ENCODE measurements at places on chromosomes 13 and 19. TPM values are rescaled to one million over a fixed set of nuclear protein-coding genes. Genes with fewer than 3 reads are reported as not detected.

DNA sequence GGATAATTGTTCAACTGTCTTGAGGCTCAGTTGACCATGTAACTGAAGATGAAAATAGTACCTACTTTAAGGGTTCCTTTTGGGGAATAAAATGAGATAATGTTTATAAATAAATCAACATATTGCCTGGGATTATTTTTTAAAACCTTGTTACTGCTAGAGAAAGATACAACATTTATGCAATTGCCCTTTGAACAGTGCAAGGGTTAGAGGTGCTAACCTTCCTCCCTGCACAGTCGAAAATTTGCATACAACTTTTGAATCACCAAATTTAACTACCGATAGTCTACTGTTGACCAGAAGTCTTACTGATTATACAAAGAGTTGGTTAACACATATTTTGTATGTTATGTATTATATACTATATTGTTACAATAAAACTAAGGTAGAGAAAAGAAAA, 750.0 kb downstream of the EFNB2 start:
- no peaks in the 10 kb centered on the region for H3K36me3 ChIP-seq
- no peak for DNase-seq
- H3K4me3 ChIP-seq: no peak overlapping the region
- H3K27me3 ChIP-seq: no peaks in the 10 kb centered on the region
- H3K27ac ChIP-seq: no peak overlapping the region
- H3K4me1 ChIP-seq: no peaks in the 10 kb centered on the region

Gene SIGLEC8
- not detected for total RNA-seq

Gene CBY2
- total RNA-seq: not detected

DNA sequence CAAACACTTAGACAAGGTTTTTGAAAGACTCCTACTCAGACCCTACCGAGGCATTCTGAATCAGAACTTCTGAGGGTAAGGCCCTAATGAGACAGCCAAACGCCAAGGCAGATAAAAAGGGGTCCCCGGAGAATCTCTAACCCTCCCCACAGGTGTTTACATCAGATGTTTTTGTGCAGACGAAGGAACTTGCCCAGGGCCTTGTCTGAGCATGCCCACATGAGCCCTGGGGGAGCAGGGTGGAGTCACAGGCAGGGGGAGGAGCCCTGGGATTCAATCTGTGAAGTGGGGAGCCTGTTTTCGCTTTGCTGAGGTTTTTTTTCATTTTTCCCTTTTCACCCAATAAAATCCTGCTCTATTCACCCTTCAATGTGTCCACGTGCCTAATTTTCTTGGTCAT, 61.6 kb upstream of the MED4 start:
- no peaks in the 10 kb centered on the region for H3K27me3 ChIP-seq
- no peak for DNase-seq
- peaks cover 57% of the 10 kb centered on the region for H3K4me1 ChIP-seq
- H3K4me3 ChIP-seq: peak overlapping the region; percentile 54
- H3K36me3 ChIP-seq: no peaks in the 10 kb centered on the region

GRCh38 chr13:20547479-20547908, 19.5 kb upstream of the IFT88 start:
- DNase-seq: no peak
- H3K4me3 ChIP-seq: no peak overlapping the region
- peaks cover 12% of the 10 kb centered on the region for H3K4me1 ChIP-seq

GRCh38 chr19:2333027-2333806, 4.7 kb downstream of the SPPL2B start:
- peaks cover 11% of the 10 kb centered on the region for H3K36me3 ChIP-seq
- peaks cover 21% of the 10 kb centered on the region for H3K4me1 ChIP-seq
- H3K27ac ChIP-seq: no peak overlapping the region
- no peak overlapping the region for H3K4me3 ChIP-seq

GRCh38 chr13:93752541-93752940, 525.9 kb downstream of the GPC6 start:
- no peaks in the 10 kb centered on the region for H3K4me1 ChIP-seq
- H3K36me3 ChIP-seq: no peaks in the 10 kb centered on the region
- H3K4me3 ChIP-seq: no peak overlapping the region
- DNase-seq: no peak
- no peaks in the 10 kb centered on the region for H3K27me3 ChIP-seq
- no peak overlapping the region for H3K27ac ChIP-seq

DNA sequence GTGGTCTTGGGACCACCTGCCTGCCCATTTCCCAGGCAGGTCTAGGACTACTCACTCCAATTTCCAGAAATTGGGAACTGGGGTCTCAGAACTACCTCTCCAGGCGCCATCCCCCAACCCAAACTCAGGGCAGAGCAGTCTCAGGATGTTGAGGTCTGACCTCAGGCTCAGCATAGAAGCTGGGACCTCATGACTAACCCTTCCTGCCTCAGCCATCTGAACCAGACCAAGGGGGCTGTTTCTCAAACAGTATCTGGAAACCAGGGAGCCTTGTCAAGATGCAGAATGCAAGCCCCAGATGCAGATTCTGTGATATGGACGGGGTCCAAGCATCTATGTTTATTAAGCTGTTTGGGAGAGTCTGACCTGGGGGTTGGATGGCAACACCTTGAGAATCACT, 1.3 kb downstream of the FBXW9 start:
- H3K4me3 ChIP-seq: no peak overlapping the region
- peaks cover 5% of the 10 kb centered on the region for H3K36me3 ChIP-seq
- H3K27ac ChIP-seq: no peak overlapping the region
- no peak for DNase-seq
- peaks cover 10% of the 10 kb centered on the region for H3K4me1 ChIP-seq
- no peaks in the 10 kb centered on the region for H3K27me3 ChIP-seq

- H3K27ac ChIP-seq: no peak overlapping the region
- H3K4me3 ChIP-seq: no peak overlapping the region
- no peak for DNase-seq
- H3K4me1 ChIP-seq: no peaks in the 10 kb centered on the region
- H3K36me3 ChIP-seq: no peaks in the 10 kb centered on the region
Measured at GRCh38 chr19:29395111-29395733, 130.6 kb upstream of the VSTM2B start.

- DNase-seq: no peak
- no peaks in the 10 kb centered on the region for H3K27me3 ChIP-seq
- no peak overlapping the region for H3K4me3 ChIP-seq
- H3K36me3 ChIP-seq: peaks cover 7% of the 10 kb centered on the region
- peaks cover 12% of the 10 kb centered on the region for H3K4me1 ChIP-seq
Measured at GRCh38 chr19:10372690-10373089, 7.7 kb downstream of the TYK2 start.

Gene SNRPA
- 191 TPM for total RNA-seq

DNA sequence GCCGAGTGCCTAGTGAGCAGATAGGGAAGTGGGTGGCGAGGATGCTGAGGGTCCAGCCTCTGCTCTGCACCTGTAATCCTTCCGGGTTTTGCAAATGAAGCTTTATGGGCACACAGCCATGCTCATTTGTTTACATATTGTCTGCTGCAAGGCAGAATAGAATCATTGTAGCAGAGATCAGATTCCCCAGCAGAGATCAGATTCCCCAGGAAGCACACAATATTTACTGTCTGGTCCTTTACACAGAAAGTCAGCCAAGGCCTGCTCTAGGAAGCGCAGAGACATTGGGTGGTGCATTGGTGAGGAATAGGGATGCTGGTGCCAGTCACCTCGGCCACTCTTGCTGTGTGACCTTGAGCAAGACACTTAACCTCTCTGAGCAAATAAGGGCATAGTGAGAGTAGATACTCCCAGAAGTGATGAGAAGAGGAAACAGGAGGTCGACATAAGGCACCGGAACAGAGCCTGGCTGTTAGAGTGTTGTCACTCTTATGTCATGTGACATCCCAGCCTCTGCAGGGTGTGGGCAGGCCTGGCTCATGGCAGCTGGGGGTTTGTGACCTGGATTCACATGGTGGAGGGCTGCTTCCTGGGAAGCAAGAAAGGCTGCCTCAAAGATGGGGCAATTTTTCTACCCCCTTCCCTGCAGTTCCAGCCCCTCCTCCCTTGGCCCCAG, 25.6 kb downstream of the CARM1 start:
- peaks cover 12% of the 10 kb centered on the region for H3K4me1 ChIP-seq

Gene EBI3
- total RNA-seq: 32.4 TPM

DNA sequence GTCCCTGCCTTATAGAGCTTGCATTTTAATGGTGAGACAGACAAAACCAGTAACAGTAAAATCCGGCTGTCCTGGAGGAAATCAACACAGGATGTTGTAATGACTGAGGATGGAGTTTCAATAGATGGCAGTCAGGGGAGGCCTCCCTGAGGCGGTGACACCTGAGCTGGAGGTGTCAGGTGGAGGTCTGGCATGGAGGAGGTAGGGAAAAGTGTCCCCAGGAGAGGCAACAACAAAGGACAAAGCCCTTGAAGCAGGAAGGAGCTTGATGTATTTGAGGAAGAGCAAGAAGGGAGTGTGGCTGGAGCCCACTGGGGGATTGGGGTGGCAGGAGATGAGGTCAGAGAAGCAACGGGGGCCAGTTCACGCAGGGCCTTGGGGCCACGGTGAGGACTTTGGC, 7.8 kb downstream of the GRIN2D start:
- no peak overlapping the region for H3K4me3 ChIP-seq
- H3K27ac ChIP-seq: peak overlapping the region; percentile 28
- peaks cover 15% of the 10 kb centered on the region for H3K27me3 ChIP-seq
- no peaks in the 10 kb centered on the region for H3K36me3 ChIP-seq
- DNase-seq: no peak

Gene RBM42
- 110 TPM for total RNA-seq

DNA sequence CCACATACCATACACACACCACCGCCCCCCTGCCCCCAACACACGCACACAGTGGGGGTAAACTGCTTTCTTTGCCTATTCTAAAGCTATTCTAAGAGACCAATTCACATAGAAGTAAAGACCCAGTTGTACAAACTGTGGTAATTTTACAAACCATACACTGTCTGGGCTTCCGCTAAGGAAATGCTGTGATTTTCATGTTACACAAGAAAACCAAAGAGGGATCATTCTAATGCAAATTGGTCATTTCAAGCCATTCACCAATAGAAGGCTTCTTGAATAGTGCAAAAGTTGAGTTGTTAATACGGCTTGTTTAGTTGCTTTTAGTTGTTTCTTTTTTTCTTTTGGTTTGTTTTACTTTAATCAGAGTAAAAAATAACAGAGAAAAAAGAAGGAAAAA, 202.8 kb downstream of the EFNB2 start:
- DNase-seq: no peak
- H3K27ac ChIP-seq: no peak overlapping the region
- no peaks in the 10 kb centered on the region for H3K4me1 ChIP-seq

Gene ZNF729
- total RNA-seq: not detected

DNA sequence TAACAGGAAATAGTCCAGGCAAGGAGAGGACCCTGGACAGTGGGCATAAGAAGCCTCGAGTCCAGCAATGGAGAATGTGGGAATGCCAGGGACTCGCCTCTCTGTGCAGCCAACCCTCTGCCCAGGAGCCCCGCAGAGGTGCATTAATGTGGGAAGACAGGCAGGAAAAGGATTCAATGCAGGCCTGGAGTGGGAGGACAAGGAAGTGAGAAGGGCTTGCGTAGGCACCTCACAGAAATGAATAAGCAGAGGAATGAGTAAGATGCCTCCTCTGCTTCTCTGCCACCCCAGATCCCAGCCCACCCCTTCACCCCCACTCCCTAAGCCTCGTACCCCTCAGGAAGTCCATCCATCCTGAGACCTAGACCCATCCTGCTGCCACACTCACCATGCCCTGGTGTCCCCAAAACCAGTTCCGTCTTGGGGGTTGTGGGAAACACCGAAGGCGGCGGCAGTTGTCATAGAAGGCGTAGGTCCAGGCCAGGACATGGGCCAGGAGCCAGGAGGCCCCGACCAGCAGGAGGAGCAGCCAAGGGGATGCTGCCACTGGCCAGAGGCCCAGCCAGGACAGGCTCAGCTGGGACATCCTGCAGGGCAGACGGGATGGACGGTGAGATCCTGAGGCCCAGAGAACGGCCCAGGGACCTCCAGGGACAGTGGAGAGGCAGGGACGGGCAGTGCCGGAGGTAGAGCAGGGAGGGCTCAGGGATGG, 692 bp downstream of the CYP4F2 start:
- DNase-seq: no peak
- no peaks in the 10 kb centered on the region for H3K4me1 ChIP-seq
- H3K27me3 ChIP-seq: peaks cover 7% of the 10 kb centered on the region

- H3K27me3 ChIP-seq: no peaks in the 10 kb centered on the region
- no peaks in the 10 kb centered on the region for H3K4me1 ChIP-seq
Measured at GRCh38 chr13:75307370-75307949, 174.5 kb downstream of the TBC1D4 start.

Gene SIGLEC5
- total RNA-seq: 0.22 TPM

GRCh38 chr13:94706101-94706842, 6.1 kb downstream of the SOX21 start:
- H3K27ac ChIP-seq: no peak overlapping the region
- no peak overlapping the region for H3K4me3 ChIP-seq
- DNase-seq: no peak
- peaks cover 74% of the 10 kb centered on the region for H3K27me3 ChIP-seq
- H3K4me1 ChIP-seq: peaks cover 15% of the 10 kb centered on the region
- H3K36me3 ChIP-seq: peaks cover 16% of the 10 kb centered on the region

GRCh38 chr19:33396701-33397535, 23.4 kb downstream of the CEBPG start:
- no peak overlapping the region for H3K27ac ChIP-seq
- no peaks in the 10 kb centered on the region for H3K27me3 ChIP-seq
- DNase-seq: no peak
- no peak overlapping the region for H3K4me3 ChIP-seq

Gene PEAK3
- 2.4 TPM for total RNA-seq

Measured in natural killer cell treated with Interleukin-12 subunit alpha and Interleukin-12 subunit beta and Interleukin-15 and Interleukin-18, amount 100 ng/mL, for 72 hours (primary cell).